NCI-H187 (cell line): ENCODE measurements at places on chromosomes 5 and 9.

DNA sequence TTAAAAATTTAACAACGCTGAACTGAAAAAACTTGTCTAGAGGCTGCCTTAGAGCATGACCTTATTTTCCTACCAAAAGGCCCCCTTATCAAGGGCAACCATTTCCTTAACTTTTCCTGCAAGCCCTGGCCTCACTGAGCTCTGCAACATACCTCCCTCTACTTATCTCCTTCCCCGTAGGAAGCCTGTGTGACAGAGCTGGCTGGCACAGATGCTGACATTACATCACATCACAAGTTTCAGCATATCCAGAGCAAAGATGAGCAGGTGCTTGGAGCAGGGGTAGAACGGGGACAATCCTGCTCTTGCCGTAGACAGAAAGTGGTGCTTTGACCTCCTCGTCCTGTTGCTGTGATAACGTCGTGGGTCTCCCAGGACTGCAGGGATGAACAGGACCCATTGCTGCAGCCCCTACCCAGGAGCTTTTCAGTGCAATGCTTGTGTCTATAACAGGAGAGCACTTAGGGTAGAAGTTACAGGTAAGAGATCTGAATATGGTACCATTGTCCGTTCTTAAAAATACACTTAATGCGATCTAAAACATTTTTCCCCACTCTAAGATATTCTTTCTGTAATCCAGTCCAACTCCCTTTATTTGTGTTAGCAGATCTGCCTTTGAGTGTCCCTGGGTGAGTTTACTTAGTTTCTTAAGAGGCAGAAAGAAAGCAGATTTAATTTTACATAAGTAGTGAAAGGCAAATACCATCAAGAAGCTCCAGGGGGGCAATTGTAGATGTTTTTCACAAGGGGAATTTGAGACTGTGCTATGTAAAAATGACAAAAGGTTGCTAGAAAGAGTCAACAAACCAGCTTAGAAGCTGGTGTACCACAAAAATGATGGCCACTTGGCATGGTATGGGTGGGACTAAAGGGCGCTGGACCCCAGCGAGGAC, 101.9 kb upstream of the EFNA5 start:
- DNase-seq = peak; percentile 29

DNA sequence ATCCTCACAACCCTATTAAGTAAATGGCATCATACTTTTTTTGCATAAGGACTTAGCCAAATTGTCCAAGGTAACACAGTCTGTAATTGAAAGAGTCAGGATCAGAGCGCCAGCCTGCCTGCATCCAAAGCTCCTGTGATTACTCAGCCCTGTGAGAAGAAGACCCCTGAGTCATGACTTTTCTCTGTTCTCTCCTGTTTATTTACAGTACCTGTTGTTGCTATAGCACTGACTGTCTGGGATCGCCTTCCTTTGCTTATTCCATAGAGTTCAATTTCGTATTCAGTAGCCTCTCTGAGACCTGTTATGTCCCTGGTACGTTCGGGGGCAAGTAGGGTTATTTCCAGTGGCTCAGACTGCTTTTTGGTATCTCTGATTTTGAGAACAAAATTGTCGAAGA, 71.8 kb downstream of the TNC start:
- no peak for DNase-seq

DNA sequence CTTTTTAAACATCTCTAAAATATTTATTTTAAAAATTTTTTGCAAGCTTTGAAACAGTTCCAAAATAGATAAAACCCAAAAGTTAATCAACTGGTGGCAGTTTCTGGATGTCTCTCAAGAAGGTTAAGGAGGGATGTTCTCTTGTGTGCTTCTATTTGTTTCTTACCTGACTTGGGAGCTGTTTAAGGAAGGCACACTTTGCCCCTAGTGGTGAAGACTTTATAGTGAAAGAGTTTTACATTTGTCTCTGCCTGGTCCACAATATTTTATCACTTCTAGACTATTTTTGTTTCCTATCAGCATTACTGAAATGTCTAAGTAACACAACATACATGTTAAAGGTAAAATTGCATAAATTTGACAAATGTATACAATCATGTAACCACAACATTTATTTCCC, 552.8 kb downstream of the SEMA5A start:
- no peak for DNase-seq

GRCh38 chr5:107853696-107854095, 183.0 kb upstream of the EFNA5 start:
- no peak for DNase-seq

DNA sequence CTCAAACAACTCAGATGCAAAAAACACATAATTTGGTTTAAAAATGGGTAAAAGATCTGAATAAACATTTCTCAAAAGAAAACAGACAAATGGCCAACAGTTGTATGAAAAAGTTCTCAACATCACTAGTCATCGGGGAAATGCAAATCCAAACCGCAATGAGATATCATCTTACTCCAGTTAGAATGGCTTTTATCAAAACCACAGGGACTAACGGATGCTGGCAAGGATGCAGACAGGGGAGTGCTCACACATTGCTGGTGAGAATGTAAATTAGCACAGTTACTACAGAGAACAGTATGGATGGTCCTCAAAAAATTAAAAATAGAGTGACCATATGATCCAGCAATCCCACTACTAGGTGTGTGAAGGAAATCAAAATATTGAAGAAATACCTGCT, 589.1 kb upstream of the ADAMTS16 start:
- DNase-seq = peak; percentile 30

- DNase-seq = no peak
These were observed 101.4 kb downstream of the TSSK1B start for GRCh38 chr5:113333411-113333810.
